ENCODE measurements at places on chromosomes 16 and 17. TPM values are rescaled to one million over a fixed set of nuclear protein-coding genes. Genes with fewer than 3 reads are reported as not detected.

CES3 gene
- total RNA-seq = 2.2 TPM

TBC1D3L gene
- total RNA-seq = 0.40 TPM

UMOD gene
- total RNA-seq = not detected

KRTAP4-9 gene
- total RNA-seq = not detected

- H3K27ac ChIP-seq = no peak overlapping the region
- H3K36me3 ChIP-seq = no peaks in the 10 kb centered on the region
- DNase-seq = no peak
- no peaks in the 10 kb centered on the region for H3K4me1 ChIP-seq
Observed at GRCh38 chr17:15918661-15919259, 26.2 kb upstream of the ADORA2B start.

- no peaks in the 10 kb centered on the region for H3K36me3 ChIP-seq
- H3K27ac ChIP-seq = no peak overlapping the region
- no peak overlapping the region for H3K4me3 ChIP-seq
- no peak for DNase-seq
Observed at GRCh38 chr16:89495121-89495520, 4.8 kb upstream of the ANKRD11 start.

- DNase-seq = no peak
- no peak overlapping the region for H3K4me3 ChIP-seq
- H3K27me3 ChIP-seq = no peaks in the 10 kb centered on the region
- no peaks in the 10 kb centered on the region for H3K4me1 ChIP-seq
- no peaks in the 10 kb centered on the region for H3K36me3 ChIP-seq
- no peak overlapping the region for H3K27ac ChIP-seq
Observed at GRCh38 chr16:66294507-66294906, 72.0 kb upstream of the CDH5 start.
